ENCODE measurements at places on chromosomes 11 and 22.

DNA sequence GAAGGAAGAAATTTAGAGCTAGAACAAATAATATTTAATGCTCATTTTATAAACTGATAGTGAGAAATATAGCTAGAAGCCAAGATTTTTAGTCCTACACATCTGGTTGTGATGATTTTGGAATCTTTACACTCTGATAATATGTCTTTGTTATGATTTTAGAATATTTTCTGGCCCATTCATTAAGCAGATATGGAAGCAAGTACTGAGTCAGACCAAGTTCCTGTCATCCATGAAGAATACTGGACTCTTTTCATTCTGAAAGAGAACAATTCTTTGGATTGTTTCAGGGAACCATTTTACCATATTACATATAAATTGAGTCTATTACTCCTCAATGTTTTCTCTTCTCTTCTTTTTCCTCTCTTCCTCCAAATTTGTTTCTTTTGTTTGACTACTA lies 227.4 kb downstream of the TMEM135 start:
- DNase-seq, result no peak

DNA sequence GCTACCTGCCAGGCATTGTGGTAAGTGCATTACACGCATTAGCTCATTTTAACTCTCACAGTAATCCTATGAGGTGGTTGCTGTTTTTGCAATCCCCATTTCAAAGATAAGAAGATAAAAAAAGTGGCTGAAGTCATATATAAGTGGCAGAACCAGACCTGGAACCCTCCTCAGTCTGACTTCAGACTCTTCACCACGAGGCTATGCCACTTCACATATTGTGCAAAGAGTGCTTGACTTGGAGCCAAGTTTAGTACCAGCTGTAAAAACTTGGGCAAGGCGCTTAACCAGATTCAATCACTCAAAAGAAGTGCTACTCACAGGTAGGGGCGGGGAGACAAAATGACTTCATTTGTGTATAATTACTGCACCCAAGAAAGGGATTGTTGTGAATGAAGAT lies 15.3 kb downstream of the BPIFC start:
- DNase-seq, result peak; percentile 50

DNA sequence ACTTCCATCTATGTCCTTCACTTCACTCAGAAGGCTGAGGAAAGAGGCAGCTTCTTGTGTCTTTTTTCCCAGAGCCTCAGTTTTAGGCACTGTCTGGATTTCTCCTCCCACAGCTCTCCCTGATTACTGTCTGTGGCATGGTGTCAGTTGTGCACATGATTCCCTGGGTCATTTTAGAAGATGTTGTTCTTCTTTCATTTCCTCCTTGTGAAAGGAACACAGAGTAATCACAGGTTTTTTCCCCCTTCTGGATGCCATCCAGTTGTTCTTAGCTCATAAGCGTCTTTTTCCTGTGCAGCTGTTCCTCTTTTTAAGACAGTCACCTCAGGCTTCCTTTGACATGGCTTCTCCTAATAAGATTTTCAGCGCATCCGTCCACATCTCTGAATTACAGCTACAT lies 212.2 kb downstream of the FAM181B start:
- no peak for DNase-seq

DNA sequence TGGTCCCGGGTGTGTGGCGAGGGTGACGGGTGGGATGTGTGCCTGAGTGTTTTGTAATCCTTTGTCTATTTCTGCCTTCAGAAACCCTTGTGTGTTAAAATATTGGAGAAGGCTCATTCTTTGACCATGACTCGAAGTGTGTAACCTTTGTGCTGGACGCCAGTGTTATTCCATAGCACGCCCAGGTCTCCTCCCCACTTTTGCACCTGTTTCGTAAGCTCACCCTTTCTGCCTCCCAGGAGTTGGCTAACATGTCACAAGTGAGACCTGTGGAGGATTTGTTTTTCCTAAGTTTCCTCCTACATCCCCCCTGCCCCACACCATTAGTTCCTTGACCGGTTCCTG lies 382 bp downstream of the C11orf54 start:
- DNase-seq, result peak; percentile 18

Data from epithelial cell of prostate (primary cell).